Stimulated activated CD4-positive, alpha-beta T cell treated with anti-CD3 and anti-CD28 coated beads, Interleukin-15, amount 100 ng/mL, for 1 hour (primary cell): ENCODE measurements at places on chromosomes 7 and 10.

DNA sequence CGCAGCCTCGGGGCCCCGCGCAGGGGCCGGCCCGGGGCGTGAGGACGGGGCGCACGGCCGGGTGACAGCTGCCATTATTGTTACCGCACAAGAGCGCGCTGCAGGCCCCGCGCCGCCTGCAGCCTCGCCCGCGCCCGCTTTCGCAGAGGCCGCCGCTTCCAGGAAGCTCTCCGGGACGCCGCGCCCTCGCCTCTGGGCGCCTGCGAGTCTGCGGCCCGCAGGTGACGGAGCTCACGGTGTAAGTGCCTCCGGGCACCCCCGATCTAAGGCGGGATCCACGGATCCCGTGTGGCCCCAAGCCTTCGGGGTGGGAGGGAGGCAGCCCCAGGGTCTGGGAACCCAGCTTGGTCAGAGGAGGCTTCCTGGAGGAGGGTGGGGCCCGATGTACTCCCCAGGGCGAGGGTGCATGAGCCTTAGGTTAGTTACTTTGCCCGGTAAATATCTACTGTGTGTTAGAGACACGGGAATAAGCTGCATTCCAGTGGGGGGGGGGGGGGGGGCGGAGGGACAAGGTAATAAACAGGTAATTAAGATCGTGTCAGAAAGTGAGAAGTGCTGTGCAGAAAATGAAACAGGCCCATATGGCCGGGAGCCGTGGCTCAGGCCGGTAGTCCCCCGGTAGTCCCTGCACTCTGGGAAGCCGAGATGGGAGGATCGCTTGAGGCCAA is 638 bp downstream of the IQCE start:
- peak; percentile 15 for DNase-seq

GRCh38 chr10:92916433-92916832 is 68.1 kb downstream of the EXOC6 start:
- DNase-seq, result no peak

- DNase-seq, result no peak
These were observed 14.2 kb downstream of the VTI1A start for GRCh38 chr10:112461029-112461887.

DNA sequence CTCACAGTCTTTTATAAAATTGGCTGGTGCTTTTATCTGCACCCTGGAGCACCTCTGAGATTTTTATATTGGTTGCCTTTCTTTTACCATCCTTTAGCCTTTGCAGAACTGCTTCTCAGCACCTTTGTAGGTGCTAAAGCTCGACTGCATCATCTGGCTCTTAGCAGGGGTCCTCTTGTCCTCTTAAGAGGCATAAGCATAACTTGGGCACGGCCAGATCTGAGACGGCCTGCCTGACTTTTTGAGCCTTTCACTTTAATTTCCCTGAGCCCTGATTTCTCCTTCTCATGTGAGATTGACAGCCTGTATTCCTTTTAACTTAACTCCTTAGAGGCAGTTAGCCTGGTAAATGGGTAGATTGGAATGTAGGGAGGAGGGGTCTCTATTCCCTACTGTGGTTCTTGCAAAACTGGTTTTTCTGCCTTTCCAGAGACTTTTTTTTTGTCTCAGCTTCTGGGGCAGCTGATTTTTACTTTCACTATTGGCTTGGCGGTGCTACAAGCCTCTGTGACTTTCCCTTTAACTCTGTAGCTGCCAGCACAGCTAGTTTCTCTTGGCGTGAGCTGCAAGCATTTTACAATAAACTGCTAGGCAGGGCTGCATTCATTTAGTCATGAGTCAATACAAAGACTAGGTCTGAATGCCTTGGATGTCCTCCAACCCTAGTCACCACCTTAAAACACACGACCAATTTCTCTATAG is 24.0 kb downstream of the ZPBP start:
- no peak for DNase-seq

GRCh38 chr10:96832721-96833219 is 672 bp downstream of the LCOR start:
- DNase-seq, result peak; percentile 82

- no peak for DNase-seq
These were observed 22.7 kb downstream of the OGDHL start for GRCh38 chr10:49739426-49739825.
